COR-L47 (cell line): ENCODE measurements at places on chromosomes 1 and 21.
A peak's percentile ranks its signal among the peaks of the same experiment; 100 is the strongest.

- no peak for DNase-seq
These were observed 120.3 kb downstream of the GALNT2 start for GRCh38 chr1:230187290-230187689.

DNA sequence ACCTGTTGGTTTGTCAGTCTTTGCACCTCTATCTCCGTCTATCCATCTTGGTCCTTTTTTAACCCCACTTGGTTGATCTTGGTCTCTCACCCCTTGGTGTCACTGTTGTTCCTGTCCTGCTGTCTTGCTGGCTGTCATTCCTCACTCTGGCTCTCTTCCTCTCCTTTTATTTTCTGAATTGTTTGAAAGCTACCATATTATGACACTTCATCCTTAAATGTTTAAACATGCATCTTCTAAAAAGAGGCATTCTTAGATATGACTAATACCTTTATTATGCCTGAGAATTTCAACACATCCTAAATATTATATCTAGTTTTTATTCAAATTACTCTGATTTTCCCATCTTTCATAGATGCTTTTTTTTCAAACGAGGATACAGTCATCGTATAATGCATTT lies 37.0 kb downstream of the BACH1 start:
- DNase-seq: no peak

DNA sequence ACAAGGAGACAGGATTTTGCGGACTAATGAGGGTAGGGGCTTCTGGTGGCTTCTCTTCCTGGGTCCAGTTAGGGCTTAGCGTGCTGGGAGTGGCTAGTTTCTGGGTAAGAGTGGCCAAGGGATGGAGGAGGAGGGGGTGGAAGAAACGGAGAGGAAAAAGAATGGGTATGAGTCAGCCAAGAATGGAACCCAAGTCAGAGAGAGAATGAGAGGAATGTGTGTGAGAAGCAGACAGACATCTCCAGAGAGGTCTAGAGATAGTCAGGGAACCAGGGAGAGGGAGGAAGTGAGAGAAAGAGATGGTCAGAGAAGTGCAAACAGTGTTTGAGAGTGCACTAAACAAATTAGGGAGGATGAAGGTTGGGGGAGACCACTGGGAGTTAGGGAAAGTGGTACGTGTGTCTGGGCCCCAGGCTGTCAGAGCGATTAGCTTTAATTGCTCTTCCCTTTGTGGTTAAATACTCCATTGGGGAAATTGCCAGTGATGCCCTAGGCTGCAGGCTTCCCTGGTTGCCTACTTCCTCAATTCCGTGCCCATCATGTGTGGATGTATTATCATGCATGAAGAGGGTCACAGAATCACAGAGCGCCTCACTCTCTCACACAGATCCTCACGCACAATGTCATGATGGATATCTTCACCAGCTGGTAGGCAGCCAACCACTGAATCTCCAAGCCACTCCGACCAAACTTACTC lies 1.4 kb downstream of the PEA15 start:
- DNase-seq: peak; percentile 44

DNA sequence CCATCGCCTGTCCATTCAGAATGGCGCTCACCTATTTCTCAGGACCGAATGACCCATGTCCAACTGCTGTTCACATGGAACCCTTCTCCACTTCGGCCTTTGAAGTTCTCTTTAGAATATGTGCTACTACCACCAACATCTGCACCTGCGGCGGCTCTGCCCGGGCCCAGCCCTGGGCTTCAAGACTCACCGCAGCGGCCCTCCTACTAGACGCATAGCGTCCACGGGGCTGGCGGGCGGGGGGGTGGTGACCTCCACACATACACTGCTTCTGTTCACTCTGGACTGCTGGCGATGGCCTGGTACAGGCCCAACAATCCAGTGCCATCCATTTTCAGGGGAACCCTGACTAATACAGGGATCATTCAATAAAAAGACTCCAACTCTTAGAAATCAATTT lies 394.2 kb downstream of the VAV3 start:
- no peak for DNase-seq

GRCh38 chr1:9593147-9593491 lies 4.4 kb downstream of the TMEM201 start:
- no peak for DNase-seq

GRCh38 chr1:182166750-182167149 lies 105.2 kb upstream of the ZNF648 start:
- DNase-seq: no peak

- DNase-seq: no peak
These were observed 8.1 kb upstream of the F5 start for GRCh38 chr1:169594391-169594790.

GRCh38 chr1:117824616-117825015 lies 104.8 kb downstream of the GDAP2 start:
- no peak for DNase-seq

DNA sequence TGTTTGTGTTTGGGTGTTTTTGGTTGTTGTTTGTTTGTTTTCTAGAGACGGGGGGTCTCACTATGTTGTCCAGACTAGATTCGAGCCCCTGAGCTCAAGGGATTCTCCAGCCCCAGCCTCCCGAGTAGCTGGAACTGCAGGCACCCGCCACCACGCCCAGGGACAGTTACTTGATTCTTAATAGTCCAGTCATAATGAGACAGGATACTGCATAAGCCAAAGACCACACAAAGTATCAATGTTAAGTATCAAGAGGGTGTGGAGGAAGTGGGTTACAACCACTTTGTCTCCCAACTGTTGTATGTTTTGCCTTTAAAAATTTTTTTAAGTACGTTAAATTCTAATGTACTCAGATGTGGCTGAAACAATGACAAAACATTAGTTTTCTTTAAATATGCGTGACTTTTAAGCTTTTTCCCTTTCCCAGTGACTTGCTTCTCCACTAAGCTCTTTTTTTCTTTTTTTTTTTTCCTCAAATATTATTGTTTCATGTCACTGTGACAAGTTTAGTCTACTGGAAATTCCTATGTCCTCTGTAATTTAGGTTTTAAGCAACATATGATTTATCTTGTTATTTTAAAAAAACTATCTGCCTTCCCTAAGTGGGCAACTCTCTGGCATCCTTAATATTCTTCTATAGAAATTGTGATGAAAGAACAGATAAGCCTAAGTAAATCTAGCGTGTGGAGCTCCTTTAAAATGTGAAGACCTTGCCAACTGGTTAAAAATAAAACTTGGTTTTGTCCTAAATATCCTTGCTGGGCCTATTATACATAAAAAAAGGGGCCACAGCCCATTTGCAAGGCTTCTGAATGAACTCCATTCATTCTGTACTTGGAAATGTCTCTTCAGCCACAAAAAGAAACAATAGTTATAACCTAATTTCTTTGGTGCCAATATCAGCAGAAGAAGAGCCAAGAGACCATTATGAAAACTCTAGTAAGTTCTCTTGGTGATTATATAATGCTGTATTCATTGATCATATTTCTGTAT lies 56.2 kb upstream of the DPH5 start:
- DNase-seq: no peak
